Fibroblast of lung (primary cell): ENCODE measurements at places on chromosomes 11 and 22.

DNA sequence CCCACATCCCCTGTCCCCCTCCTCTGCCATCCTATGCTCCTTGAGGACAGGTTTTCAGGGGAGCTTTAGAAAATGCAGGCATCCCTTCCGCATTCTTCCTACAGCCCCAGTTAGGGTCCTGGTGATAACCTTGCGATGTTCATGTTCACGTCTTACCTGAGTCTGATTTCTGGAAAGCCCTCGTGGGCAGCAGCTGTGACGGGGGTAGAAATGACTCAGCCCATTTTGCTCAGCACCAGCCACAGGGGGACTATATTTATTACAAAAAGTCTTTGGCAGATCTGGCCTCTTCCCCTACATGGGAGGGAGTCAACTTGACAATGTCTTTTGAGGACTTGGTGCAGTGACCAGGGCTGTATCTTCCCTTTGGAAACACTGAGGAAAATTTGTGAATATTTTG is 12.3 kb downstream of the PKNOX2 start:
- no peak for DNase-seq

- no peak for DNase-seq
Measured at GRCh38 chr11:119699227-119699626, 29.8 kb downstream of the NECTIN1 start.

DNA sequence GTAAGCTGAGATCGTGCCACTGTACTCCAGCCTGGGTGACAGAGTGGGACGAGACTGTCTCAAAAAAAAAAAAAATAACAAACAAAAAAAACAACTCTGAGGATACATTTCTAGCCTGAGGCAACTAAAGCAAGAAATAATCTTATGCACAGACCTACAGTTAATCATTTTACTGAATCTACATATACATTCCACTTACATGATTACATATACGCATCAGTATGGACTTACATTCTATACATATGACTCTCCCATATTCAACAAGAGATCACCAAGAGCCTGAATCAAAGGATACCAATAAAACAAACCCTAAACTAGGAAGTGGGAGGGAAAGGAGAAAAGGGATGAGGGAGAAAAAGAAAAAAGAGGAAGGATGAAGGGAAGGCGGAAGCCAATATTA is 1.1 kb downstream of the ALG8 start:
- DNase-seq, result no peak

DNA sequence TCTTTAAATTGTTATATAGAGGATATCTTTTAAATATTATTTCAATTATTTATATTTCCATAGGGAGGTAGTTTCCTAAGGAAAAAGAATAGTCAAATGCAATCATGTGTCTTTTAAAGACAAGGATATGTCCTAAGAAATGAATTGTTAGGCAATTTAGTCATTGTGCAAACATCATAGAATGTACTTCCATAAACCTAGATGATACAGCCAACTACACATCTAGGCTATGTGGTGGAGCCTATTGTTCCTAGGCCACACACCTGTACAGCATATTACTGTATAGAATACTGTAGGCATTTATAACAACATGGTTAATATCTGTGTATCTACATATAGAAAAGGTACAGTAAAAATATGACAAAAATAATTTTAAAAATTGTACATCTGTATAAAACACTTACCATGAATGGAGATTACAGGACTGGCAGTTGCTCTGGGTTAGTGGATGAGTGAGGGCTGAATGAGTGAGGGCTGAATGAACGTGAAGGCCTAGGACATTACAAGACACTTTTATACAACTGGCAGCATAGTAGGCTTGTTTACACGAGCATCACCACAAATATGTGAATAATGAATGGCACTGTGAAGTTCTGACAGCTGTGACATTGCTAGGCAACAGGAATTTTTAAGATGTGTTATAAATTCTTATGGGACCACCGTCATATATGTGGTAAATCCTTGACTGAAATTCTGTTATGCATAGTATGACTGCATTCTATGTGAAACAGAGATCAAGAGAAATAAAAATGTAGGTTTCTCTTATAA is 1879.0 kb upstream of the RAG2 start:
- peak; percentile 37 for DNase-seq

GRCh38 chr11:28140689-28141455 is 32.7 kb downstream of the METTL15 start:
- no peak for DNase-seq
